ENCODE measurements at places on chromosomes 7 and 10.

- peak; percentile 20 for DNase-seq
These were observed 18.8 kb downstream of the BMPR1A start for GRCh38 chr10:86775056-86775869.

DNA sequence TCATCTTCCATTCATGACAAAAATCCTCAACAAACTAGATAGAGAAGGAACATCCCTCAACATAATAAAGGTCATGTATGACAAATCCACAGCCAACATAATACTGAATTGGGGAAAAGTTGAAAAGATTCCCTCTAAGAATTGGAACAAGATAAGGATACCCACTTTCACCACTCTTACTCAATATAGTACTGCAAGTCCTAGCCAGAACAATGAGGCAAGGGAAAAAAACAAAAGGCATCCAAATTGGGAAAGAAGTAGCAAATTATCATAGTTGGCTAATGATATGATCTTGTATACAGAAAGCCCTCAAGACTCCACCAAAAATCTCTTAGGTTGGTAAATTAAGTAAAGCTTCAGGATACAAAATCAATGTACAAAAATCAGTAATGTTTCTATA, 4.7 kb downstream of the POT1 start:
- no peak for DNase-seq

- no peak for DNase-seq
These were observed 672.2 kb upstream of the LRRN3 start for GRCh38 chr7:110418659-110419280.

DNA sequence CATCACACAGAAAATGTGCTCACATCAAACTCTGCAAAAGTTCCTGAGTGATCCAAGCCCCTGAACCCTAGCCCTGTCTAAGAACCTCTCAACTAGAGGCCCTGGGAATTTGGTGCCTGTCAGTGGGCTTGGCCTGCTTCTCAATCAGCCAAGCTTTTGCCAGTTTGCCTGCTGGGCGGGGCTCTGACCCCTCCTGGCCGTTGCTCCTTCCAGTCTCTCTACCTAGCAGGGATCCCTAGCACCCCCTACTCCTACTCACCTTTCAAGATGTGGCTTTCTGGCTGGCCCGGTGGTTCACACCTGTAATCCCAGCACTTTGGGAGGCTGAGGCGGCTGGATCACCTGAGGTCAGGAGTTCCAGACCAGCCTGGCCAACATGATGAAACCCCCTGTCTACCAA, 2.1 kb downstream of the KLRG2 start:
- DNase-seq = no peak

- DNase-seq = no peak
These were observed 34.7 kb downstream of the GRIFIN start for GRCh38 chr7:2441430-2442058.

GRCh38 chr7:102248456-102249395, 37.9 kb upstream of the SH2B2 start:
- no peak for DNase-seq

DNA sequence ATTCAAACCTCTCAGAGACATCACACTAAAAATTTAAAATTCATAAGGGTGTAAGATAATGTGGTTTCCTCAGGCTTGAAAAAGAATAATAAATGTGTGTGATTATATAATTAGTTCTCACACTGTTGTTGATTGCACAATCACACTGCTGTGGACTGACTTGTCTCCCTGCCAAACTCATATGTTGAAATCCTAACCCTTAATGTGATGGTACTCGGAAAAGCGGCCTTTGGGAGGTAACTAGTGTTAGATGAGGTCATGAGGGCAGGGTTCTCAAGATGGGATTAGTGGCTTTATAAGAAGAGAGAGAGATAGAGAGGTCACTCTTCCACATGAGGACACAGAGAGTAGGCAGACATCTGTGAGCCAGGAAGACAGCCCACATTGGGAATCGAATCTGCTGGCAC, 128.5 kb upstream of the COL1A2 start:
- no peak for DNase-seq

DNA sequence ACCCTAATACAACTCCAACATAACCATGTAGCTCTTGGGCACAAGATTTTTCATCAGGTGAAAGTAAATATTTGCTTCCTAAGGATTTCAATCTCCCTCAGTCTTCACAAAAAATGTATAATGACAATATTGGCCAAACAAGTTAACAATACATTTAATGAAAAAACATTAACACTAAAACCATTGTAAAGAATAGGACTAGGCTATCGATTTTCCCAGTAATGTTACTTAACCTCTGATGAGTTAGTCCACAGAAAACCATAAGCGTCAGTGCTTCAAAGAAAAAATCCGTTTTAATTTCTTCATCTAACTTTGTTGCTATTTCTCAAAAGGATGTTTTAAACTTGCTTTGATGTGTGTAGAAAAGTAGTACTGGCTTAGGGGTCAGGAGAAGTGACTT, 1.2 kb downstream of the ZNF33B start:
- no peak for DNase-seq

- no peak for DNase-seq
These were observed 140.2 kb downstream of the AUTS2 start for GRCh38 chr7:69738396-69738951.

GRCh38 chr7:106415433-106415832, 130.7 kb upstream of the NAMPT start:
- DNase-seq = no peak

DNA sequence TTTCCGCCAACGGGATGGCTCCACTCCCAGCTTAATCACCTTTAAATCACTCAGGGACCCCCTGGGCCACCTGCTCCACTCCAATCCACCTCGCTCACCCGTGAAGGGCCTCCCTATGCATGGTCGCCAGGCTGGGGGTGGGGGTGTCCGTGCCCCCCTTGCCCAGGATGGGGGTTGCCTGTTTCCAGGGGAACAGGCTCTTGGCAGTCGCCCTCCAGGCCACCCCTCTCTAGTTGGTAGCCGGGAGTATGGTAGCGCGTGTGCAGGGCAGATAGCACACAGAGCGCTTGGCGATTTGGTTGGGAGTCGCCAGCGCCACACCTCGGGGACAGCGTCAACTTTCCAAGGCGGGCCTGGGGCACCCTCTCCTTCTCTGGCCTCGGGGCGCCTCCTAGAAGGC, 134.9 kb upstream of the ZNF92 start:
- no peak for DNase-seq

DNA sequence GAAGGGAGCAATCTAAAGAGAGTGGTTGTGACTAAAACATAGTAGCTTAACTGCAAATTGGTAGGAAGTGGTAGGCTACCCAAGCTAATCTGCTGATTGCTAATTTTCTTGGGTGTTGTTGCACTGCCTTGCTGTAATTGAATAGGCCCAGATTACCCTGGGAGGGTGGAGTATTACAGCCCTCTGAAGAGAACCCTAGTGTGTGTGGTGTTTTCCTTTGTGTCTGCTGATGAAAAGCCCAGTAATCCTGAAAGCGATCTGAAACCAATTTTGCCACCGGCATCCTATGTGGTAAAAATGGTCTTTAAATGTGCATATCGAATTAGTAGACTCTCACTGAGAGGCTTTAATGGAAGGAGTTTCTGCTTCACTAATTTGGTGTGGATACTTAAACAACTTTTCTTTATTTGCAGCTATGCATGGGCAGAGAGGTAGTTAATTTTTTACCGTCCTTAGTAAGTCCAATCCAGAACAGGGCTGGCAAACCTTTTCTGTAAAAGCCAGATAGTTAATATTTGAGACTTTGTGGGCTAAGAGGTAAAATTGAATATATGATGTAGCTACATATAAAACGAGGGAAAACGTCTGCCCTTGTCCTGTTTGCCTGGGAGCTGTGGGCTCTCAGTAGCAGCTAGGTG, 92.5 kb downstream of the CSTF2T start:
- no peak for DNase-seq

GRCh38 chr10:17003151-17003550, 126.5 kb downstream of the CUBN start:
- DNase-seq = no peak

DNA sequence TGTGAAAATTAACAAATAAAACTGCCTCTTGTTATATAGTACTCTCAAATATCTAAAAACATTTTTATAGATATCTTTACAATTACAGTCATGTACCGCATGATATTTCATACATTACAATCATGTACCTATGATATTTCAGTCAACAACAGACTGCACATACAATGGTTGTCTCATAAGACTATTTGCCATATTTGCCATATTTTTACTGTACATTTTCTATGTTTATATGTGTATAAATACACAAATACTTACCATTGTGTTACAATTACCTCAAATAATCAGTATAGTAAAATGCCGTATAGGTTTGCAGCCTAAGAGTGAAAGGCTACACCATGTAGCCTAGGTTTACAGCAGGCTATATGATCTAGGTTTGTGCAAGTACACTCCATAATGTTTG, 336.0 kb upstream of the PCDH15 start:
- DNase-seq = no peak

GRCh38 chr10:7314170-7314569, 96.7 kb downstream of the SFMBT2 start:
- no peak for DNase-seq

DNA sequence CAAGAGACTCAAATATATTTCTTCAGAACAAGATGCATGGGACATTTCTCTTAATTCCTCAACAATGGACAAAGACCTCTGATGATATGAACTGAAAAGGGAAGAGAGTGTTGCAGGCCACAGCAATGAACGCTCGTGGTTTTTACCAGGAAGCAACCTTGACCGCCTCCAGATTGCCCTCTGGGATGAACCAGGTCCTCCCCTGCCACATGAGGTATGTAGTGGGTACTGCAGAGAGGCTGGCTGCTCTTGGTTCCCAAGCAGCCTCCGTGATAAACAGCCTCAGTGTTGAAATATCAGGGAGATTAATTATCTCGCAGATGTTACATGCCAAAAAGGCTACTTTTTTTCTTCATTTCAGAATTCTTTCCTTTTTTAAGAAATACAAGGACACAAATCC, 338.8 kb downstream of the ELMO1 start:
- DNase-seq = peak; percentile 32

GRCh38 chr10:26890956-26891355, 30.2 kb upstream of the ABI1 start:
- DNase-seq = no peak

GRCh38 chr7:4831723-4832495, 29.9 kb downstream of the PAPOLB start:
- DNase-seq = no peak

DNA sequence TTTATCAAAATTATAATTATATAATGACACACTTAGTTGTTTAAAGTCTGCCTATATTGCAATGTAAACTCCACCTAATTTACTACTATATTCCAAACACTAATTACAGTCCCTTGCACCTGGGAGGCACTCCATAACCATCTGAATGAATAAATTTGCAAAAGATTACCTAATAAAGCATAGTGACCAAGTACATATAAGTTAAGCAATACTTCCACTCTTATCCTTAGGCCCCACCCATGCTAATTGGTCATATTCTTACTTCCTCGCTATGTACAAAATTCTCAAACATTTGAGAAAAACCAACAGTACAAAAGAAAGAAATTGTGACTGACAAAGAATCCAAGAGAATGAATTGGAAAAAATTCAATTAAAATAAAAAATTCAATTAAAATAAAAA, 65.3 kb downstream of the ZFAND4 start:
- no peak for DNase-seq

DNA sequence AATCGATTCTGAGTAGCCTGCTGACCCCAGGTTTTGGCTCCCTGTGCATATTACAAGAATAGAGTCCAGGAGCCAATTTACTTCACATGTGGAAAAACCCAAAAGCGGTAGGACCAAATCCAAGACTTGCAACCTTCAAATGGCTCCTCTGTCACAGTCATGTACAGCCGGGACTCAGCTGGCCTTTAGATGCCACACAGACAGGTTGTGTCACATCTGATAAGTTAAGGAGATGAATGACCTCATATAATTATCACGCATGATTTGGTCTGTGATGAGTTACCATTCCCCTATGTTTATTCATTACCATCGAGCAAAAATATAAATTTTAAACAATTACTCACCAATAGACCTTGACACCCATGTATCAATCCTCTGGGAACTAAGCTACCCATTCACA, 14.2 kb downstream of the CACNA2D1 start:
- no peak for DNase-seq

GRCh38 chr7:71937840-71938371, 474.2 kb downstream of the CALN1 start:
- DNase-seq = no peak

DNA sequence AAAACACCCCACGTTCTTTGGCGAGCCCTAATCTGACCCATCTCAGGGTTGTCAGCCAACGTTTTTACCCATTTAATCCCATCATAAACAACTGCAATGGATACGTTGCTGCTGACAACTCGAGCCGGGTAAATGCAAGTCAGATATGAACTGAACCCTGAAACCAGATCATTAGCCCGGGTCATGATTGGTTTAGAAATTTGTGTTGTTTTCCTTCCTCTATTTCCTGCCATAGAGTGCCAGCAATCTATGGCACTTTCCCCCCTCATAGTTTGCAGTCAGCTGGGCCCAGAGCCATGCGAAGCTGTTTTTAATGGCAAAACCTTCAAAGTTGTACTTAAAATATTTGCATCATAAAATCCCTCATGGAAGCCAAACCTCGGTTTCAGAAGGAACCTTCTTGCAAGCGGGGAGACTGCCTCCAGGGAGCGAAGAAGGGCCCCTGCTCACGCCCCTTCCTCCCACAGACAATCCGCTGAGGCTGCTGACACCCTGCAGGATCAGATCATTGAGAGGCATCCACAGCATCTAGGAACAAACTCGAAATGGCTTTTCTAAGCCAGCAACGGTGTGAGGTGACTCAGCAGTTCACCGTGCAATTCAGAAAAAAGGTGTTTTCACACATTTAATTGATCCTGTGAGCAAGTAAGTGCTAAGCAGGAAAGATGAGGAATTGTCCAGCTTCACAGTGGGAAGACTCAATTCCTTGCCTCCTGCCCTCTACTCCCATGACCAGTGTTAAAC, 710.1 kb downstream of the PARD3 start:
- DNase-seq = no peak

- no peak for DNase-seq
These were observed 58.5 kb downstream of the WDFY4 start for GRCh38 chr10:48742891-48743860.

GRCh38 chr10:80187465-80188409, 17.6 kb downstream of the ANXA11 start:
- DNase-seq = no peak

GRCh38 chr10:58372607-58373441, 12.4 kb upstream of the TFAM start:
- no peak for DNase-seq

GRCh38 chr10:103054621-103055020, 136.5 kb downstream of the CNNM2 start:
- DNase-seq = no peak

DNA sequence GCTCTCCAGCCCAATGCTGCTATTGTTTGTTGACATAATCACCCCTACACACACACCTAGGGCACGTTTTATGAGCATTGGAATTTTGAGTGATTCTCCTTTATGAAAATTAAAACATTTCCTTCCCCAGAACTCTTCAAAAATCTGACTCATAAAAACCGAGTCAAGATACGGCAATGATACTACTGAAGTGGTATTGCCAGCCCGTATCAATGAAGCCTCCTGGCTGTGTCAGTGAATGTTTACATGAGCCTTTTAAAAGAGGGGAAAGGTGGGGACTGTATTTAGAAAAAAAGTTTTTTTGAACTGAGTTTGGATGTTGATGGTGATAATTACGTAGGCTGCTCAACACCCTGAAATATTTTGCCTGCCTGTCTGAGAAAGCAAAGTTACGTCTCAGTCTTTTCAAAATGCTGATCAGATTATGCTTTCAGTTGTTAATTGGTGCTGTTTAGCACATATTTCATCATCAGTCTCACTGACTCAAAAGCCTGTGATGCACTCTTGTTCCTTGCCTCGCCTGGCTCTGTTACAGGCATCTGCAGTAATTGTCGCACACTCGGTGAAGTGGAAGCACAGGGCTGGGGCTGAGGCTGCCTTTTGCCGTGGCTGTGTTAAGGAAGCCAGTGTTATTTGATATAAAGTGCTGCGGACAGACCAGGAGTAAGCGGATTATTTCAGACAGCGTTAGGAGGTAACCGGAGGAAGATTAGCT, 157.4 kb upstream of the TCF7L2 start:
- no peak for DNase-seq

Data from HuH-7 (cell line).